Left lung (tissue), 14 donors: ENCODE measurements at places on chromosomes 11 and 22. TPM values are rescaled to one million over a fixed set of nuclear protein-coding genes. Genes with fewer than 3 reads are reported as not detected.

DNA sequence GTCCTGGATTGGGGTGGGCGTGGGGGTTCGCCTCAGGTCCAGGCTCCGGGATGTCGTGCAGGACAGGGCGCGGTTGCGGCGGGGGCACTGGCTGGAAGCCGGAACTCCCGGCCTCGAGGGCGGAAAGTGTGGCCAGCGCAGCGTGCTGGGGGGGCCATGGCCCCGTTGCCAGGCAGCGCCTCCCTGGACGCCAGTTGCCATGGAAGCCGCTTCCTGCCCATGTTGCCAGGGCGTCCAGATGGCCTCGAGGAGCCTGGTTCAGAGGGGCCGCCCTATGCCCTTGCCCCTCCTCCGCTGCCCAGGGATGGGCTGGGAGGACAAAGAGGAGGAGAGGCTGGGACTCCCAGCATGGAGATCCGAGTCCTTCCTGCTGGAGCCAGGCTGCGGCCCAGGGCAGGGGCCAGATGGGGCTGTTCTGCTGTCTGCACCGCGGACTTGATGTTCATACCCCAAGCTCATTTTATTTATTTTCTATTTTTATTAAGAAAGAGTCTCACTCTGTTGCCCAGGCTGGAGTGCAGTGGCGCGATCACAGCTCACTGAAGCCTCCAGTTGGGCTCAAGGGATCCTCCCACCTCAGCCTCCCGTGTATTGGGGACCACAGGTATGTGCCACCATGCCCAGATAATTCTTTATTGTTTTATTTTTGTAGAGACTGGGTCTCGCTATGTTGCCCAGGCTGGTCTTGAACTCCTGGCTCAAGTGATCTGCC lies 4.6 kb upstream of the CCDC188 start:
- no peaks in the 10 kb centered on the region for H3K4me1 ChIP-seq
- H3K36me3 ChIP-seq, result no peaks in the 10 kb centered on the region
- H3K27me3 ChIP-seq, result peaks cover 31% of the 10 kb centered on the region
- H3K27ac ChIP-seq, result no peak overlapping the region
- DNase-seq, result no peak
- H3K4me3 ChIP-seq, result no peak overlapping the region

DNA sequence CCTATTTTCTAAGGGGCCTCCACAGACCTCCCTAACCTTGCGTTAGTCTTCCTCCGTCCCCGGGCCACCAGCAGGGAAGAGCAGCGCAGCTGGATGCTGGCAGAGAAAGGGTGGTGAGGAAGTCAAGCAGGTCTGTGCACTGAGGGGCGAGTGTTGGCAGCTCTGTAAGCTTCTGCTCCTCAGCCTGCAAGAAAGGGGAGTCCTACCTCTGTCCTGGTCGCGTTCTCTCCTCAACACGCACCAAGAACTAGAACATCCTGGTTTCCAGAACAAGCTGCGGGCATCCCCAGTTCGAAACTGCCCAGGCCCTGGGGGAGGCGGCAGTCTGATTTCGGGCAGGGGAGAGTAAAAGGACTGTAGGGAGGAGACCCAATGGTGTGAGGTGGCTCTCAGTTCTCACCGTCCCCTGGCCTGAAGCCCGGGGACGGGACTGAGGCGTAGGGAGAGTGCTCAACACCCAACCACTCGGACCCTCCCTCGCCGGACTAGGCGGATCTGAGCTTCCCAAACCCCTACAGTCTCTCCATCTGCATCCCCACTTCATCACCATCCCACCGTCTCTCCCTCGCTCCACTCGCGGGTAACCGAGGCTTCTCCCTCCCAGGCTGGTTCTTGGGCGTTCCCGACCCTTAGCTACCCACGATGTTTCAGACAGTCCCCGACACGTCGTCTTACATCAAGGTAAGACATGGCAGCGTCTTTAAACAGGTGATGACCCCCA lies 7.7 kb upstream of the FLI1 start:
- H3K4me3 ChIP-seq, result peak overlapping the region; percentile 34
- peak; percentile 73 for DNase-seq
- no peaks in the 10 kb centered on the region for H3K36me3 ChIP-seq
- no peak overlapping the region for H3K27ac ChIP-seq
- peaks cover 62% of the 10 kb centered on the region for H3K27me3 ChIP-seq
- peaks cover 10% of the 10 kb centered on the region for H3K4me1 ChIP-seq

Gene RAB3IL1
- 10.8 TPM for total RNA-seq

DNA sequence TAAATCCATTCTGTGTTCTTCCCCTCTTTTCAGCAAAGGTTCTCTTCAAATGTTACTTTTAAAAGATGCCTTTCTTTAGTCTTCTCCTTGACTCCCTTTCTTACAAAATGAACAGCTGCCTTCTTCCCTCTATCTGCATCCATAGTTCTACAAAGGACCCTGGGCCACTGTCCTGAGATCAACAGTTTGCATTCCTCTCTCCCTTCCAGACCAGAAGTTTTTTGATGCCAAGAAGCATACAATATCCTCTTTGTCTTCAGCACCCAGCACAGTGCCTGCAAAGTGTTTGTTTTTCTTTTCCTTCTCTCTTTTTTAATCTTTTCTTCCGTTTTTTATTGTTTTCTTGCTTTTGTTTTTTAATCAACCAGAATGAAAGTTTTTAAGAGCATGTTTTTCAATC lies 183.5 kb upstream of the SNX19 start:
- H3K4me3 ChIP-seq, result no peak overlapping the region
- no peak for DNase-seq
- no peak overlapping the region for H3K27ac ChIP-seq
- no peaks in the 10 kb centered on the region for H3K36me3 ChIP-seq
- H3K27me3 ChIP-seq, result no peaks in the 10 kb centered on the region

Gene HEPACAM
- not detected for total RNA-seq

DNA sequence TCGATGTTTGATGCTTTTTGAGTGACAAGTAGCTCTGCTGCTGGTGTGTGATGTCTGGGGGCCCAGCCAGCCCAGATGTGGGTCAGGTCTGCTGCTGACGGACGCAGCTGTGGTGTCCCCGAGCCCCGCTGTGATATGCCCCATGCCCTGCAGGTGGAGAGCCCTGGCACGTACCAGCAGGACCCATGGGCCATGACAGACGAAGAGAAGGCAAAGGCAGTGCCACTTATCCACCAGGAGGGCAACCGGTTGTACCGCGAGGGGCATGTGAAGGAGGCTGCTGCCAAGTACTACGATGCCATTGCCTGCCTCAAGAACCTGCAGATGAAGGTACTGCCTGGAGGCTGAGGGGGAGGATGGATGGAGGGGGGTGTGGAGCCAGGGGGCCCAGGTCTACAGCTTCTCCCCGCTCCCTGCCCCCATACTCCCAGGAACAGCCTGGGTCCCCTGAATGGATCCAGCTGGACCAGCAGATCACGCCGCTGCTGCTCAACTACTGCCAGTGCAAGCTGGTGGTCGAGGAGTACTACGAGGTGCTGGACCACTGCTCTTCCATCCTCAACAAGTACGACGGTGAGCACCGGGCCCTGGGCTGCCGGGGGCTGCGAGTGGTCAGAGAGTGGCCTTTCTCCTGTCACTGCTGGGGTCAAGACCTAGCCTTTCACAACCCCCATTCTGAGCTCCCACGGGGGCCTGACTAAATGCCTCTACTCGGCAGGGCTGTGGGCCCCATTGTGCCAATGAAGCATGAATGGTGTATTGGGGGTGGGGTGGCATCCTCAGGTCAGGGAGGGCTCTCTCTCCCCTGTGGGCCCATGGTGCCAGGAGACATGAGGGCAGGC lies 7.3 kb downstream of the AIP start:
- H3K4me3 ChIP-seq, result no peak overlapping the region
- H3K36me3 ChIP-seq, result peaks cover 82% of the 10 kb centered on the region
- H3K27ac ChIP-seq, result no peak overlapping the region
- no peak for DNase-seq
- H3K27me3 ChIP-seq, result no peaks in the 10 kb centered on the region
- H3K4me1 ChIP-seq, result peaks cover 19% of the 10 kb centered on the region

- no peak overlapping the region for H3K27ac ChIP-seq
- no peak for DNase-seq
- H3K4me3 ChIP-seq, result no peak overlapping the region
- no peaks in the 10 kb centered on the region for H3K36me3 ChIP-seq
- H3K27me3 ChIP-seq, result no peaks in the 10 kb centered on the region
Observed at GRCh38 chr11:10243896-10244575, 50.0 kb downstream of the SBF2 start.

DNA sequence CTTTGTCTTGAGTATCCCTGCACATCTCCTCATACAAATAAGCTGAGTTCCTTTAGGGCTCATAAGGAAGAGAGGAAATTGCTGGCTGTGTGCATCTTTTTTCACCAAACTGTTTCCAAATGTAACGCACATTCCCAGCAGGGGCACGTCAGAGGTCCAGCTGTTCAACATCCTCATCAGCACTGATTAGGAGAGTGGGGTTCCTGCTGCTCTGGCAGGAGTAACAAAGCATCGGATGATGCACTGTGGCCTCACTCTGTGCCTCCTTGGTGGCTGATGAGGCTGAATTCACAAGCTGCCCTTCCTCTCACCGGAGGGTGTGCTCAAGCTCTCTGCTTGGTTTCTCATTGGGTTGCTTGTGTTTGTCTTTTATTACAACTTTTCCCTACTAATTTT lies 35.5 kb upstream of the SLC25A1 start:
- no peaks in the 10 kb centered on the region for H3K27me3 ChIP-seq
- no peaks in the 10 kb centered on the region for H3K36me3 ChIP-seq
- no peak overlapping the region for H3K27ac ChIP-seq
- H3K4me1 ChIP-seq, result no peaks in the 10 kb centered on the region
- H3K4me3 ChIP-seq, result no peak overlapping the region
- DNase-seq, result no peak

DNA sequence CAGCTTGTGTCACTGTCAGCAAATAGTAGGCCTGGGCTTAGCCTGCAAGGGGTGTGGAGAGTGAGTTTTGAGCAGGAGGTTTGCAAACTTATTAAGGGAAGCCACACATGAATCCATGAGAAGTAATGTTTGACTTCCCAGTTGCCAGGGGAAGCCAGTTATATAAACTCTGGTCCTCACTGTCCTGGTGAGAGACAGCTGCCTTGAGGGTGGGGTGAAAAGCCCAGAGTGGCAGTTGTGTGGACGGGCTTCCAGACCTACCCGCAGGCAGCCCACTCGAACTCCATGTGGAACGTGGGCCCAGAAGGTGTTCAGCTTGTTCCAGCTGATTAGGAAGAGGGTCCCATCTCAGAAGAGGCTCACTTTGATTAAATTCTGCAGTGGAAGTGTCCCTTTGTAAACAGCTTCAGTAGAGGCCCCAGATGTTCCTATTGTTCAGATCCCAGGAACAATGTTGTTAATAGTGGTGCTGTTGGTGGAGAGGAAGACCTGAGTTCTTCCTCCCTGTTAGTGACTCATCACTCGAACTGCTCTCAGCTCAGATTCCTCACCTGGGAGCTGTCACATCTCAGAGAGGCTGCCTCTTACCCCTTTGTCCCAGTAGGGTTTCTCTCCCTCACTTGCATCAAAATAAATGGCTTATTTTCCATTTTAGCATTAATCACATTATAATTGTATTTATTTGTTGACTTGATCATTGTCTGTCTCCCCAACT lies 63.4 kb downstream of the GRAMD1B start:
- no peak overlapping the region for H3K27ac ChIP-seq
- H3K27me3 ChIP-seq, result no peaks in the 10 kb centered on the region
- H3K4me1 ChIP-seq, result no peaks in the 10 kb centered on the region
- H3K36me3 ChIP-seq, result no peaks in the 10 kb centered on the region
- H3K4me3 ChIP-seq, result no peak overlapping the region
